ENCODE measurements at places on chromosomes 1 and 21.

GRCh38 chr21:32143241-32143939, 135.5 kb downstream of the MIS18A start:
- DNase-seq: peak; percentile 62

DNA sequence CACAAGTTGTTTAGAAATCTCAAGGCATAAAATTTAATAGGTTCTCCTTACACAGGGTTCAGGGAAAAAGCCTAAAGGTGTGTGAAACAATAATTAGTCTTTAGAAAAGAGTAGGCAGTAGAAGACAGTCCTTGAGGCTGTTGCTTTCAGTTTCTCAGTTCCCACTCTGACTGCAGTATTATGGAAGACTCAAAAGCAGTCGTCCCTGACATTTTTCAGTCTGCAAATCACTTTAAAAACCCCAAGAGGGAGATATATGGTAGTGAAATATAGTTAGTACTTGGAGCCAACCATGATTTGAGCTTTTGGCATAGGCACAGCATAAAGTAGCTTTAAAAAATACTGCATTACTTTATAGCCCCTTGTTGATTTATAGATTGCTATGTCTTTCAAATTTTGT, 299.7 kb downstream of the OLFM3 start:
- no peak for DNase-seq

GRCh38 chr1:94024104-94024792, 96.7 kb downstream of the ABCA4 start:
- DNase-seq: no peak

GRCh38 chr1:232648316-232648715, 18.4 kb upstream of the SIPA1L2 start:
- no peak for DNase-seq

DNA sequence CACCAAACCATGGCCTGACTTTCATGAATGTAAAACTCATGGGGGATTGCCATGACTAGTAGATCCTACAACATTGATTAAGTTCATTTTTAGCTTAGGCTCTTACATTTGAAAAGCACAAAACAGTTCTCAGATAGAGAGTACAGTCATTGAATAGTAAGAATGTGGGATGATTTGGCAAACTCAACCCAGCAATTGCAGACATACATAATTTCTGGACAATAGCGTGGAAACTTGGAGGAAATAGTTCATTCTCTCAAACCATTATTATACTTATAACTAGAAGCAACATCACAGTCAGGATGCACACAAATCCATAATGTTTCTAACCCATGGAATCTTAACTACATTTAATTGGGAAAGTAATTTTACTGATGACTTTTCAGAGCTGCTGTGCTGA, 598.2 kb downstream of the LMO4 start:
- no peak for DNase-seq

DNA sequence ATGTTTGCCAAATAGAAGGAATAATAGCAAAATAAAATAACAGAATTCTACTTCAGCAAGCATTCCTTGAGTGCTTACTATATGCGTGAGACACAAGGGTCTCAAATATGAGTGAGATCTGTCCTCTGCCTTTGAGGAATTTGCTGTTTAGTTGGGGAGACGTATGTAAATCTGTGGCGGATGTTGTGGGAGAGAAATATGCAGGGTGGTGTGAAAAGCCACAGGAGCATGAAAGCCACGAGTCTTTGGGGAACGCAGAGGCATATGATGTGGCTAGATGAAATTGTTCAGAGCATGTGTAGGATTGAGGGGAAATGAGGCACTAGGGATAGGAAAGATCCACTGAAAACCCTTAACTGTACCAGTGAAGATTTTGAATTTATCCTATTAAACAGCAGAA, 244.4 kb downstream of the PBX1 start:
- no peak for DNase-seq

GRCh38 chr1:5945445-5945844, 46.8 kb downstream of the NPHP4 start:
- DNase-seq: no peak

DNA sequence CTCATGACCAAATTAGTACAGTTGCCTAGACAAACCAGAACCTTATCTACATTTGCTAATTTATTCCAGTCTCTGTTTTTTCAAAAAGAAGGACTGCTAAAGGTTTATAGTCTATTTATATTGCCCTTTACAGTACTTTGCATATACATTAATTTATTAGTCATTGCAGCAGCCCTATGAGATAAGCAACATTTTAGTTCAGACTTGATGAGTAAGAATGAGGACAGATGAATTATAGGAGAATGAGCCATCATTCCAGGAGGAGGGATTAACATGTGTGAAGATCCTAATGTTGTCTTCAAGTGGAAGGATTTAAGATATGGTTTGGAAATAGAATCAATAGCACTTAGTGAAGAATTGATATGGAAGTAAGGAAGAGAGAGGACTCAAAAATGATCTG, 152.4 kb downstream of the KCTD3 start:
- no peak for DNase-seq

- DNase-seq: no peak
Measured at GRCh38 chr1:17243274-17243673, 5.6 kb upstream of the PADI3 start.

DNA sequence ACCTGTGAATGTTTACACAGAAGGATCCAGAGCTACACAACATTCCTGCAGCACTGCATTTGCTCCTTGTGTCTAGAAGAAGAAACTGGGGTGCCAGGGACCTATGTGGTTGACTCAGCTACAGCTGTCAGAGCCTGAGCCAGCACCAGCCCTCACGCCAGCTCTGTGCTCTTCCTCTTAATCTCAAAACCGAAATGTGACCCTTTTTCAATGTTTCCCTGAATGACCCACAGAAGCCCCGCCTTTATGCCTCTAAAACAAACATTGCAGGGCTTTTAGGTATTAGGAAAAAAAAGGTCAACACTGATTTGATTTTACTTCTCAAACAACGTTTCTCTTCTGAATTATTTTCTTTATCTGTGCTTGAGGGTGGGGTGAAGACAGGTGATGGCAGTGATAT, 260.5 kb downstream of the DYRK1A start:
- no peak for DNase-seq

GRCh38 chr1:164834641-164835040, 275.7 kb downstream of the PBX1 start:
- DNase-seq: no peak

DNA sequence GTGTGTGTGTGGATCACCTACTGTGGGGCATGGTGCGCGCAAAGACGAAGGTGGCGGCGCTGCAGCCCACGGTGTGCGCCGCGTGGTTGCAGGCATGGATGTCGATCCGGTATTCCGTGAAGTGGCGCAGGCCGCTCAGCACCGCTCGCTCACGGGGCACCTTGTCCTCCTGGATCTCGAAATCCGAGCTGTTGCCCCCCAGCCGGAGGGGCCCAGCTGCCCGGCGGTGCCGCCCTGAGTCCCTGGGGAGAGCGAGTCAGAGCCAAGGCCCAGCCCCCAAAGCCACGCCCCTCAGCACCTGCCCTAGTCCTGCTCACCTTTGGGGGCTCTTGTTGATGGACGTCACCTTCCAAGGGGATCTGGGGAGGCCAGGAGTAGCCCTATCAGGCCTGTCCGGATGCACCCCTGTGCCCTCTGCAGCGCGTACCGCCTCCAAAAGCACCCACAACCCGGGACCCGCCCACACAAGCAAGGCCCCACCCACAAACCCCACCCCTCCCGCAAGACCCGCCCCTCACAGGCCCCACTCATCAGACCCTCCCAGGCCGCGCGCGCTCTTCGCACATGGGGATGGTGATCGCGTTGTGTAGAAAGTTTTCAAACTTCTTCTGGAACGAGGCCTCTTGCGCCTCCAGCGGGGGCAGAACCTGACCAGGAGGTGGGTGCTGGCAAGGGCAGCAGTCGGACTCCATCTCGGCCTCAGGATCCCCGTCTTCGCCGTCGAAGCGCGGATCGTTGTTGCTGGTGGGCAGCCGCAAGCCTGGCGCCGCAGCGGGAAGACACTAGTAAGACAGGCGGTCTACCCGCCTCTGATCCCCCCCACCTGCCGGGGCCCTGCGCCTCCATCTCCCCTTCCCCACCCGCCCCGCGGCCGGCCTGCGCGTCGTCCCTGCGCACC, 13.6 kb downstream of the INSRR start:
- DNase-seq: no peak

DNA sequence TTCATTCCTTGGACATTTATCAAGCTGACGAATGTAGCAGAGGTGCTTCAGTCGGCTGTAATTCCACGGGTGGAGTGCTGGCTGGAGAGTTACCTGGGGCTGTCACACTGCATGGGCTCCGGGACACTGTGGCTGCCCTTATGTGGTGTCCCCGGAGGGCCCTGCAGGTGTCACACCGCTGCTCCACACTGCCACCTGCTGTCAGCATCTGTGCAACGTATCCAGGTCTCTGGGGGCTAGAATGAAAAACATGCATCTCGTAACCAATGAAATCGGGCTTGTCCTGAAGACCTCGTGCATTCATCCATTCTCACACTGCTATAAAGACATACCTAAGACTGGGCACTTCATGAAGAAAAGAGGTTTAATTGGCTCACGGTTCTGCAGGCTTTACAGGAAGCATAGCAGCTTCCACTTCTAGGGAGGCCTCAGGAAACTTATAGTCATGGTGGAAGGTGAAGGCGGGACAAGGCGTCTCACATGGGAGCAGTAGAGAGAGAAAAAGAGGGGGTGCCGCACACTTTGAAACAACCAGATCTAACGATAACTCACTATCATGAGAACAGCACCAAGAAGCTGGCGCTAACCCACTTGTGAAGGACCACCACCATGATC, 46.7 kb upstream of the PCBP3 start:
- DNase-seq: no peak

DNA sequence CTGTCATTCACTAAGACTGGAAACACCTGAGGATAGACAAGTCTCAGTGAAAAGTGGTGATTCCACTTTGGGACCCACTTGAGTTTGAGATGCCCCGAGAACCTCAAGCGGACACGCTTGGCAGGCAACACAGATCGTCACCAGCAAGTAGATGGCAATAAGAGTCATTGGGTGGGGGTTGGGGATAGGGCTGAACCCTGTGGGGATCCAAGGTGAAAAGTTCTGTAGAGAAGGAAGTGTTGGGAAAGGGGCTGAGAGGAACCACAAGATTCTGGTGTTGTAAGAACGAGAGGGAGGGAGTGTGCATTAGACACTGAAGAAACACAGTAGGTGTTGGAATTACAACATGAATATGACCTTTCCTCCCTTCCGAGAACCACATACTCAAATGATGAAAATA, 45.4 kb upstream of the TDRD10 start:
- DNase-seq: no peak

GRCh38 chr1:185500001-185500626, 183.1 kb upstream of the IVNS1ABP start:
- DNase-seq: peak; percentile 71
